ENCODE measurements at places on chromosomes 7 and 10. TPM values are rescaled to one million over a fixed set of nuclear protein-coding genes. Genes with fewer than 3 reads are reported as not detected.

RUFY2 gene
- total RNA-seq = 20.0 TPM

AKR1C4 gene
- not detected for total RNA-seq

SLC13A4 gene
- 0.30 TPM for total RNA-seq

SLC26A3 gene
- not detected for total RNA-seq

SFXN2 gene
- total RNA-seq = 6.7 TPM

HECTD2 gene
- total RNA-seq = 8.5 TPM

EEPD1 gene
- 3.8 TPM for total RNA-seq

RBM20 gene
- 2.4 TPM for total RNA-seq

C10orf90 gene
- 0.26 TPM for total RNA-seq

EPHA1 gene
- total RNA-seq = not detected

POLR3A gene
- total RNA-seq = 18.2 TPM

GSDME gene
- 39.7 TPM for total RNA-seq

MASTL gene
- 6.9 TPM for total RNA-seq

OR2AE1 gene
- 0.26 TPM for total RNA-seq

TOMM7 gene
- 212 TPM for total RNA-seq

SEC23IP gene
- 36.5 TPM for total RNA-seq

FLNC gene
- total RNA-seq = 324 TPM

C1GALT1 gene
- total RNA-seq = 98.1 TPM

NSMCE4A gene
- total RNA-seq = 12.6 TPM

HOXA10 gene
- not detected for total RNA-seq

ITPRID1 gene
- total RNA-seq = not detected

SPDYE8 gene
- not detected for total RNA-seq

ZNF467 gene
- 1.6 TPM for total RNA-seq

SPDYE2B gene
- not detected for total RNA-seq

GDF2 gene
- not detected for total RNA-seq

C10orf53 gene
- not detected for total RNA-seq

OPALIN gene
- total RNA-seq = not detected

EPO gene
- total RNA-seq = not detected

MYOZ1 gene
- total RNA-seq = 0.20 TPM

HMX3 gene
- total RNA-seq = not detected

TMEM270 gene
- total RNA-seq = not detected

MYL7 gene
- total RNA-seq = not detected

PLEKHS1 gene
- total RNA-seq = not detected

DYDC2 gene
- total RNA-seq = not detected

OR6B1 gene
- not detected for total RNA-seq

ITIH5 gene
- 3.6 TPM for total RNA-seq

TUBB8 gene
- not detected for total RNA-seq

HOXA7 gene
- total RNA-seq = 0.13 TPM

STEAP4 gene
- 5.9 TPM for total RNA-seq

CFAP70 gene
- 1.2 TPM for total RNA-seq

FZD1 gene
- total RNA-seq = 24.2 TPM

C10orf62 gene
- total RNA-seq = not detected
